ENCODE measurements at places on chromosomes 3 and 15.

DNA sequence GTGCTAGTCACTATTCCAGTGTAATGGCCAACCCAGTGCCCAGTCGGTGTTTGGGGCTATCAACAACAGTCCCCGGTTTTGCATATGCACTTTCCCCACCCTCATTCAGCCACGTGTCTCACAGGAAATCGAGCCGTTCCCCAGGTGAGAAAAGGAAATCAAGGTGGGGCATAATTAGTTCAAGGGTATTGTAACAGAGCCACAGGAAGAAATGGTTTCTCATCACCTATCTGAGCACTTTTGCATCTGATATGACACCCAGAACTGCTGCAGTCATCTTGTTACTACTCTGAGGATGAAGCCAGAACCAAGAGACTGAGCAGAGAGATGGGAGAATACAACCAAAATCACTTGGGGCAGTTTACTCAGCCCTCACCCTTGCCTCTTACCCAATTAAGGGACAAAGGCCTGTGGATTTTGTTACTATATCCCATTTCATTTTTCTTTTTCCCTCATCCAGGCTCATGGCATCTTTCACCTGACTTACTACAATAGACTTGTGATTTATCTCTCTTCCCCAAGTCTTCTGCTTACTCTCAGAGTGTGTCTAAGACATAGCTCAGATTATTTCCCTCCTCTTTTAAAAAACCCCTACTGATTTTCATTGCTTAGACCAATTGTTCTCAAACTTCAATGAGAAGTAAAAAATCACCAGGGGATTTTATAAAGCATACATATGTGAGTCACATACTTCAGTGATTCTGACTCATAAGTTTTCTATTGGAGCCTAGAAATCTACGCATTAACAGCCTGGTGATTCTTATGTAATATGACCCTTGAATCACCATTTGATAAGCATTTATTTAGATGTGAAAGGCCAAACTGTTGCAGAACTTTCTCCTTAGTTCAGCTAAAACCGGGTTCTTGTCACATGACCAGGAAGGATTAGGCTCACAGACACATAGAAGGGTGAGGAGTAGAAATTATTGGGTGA lies 40.5 kb downstream of the TRAT1 start:
- DNase-seq, result peak; percentile 37

DNA sequence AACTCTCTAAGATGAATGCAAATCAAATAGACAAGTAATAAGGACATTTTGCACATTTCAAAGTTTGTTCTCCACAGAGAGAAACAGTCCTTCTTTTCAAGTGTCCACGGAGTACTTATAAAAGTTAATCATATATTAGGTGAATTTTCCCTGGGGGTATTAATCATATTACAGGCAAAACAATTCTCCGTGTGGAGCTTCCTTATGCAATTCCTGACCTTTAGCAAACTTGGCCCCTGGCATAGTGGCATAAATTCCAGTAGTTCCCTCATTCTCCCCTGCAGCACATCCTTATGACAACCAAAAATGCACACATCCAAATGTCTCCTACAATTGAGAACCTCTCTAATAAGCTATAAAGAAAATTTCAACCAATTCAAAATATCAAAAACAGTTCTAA lies 34.4 kb downstream of the FSIP1 start:
- DNase-seq, result no peak

- no peak for DNase-seq
Measured at GRCh38 chr3:182814419-182815062, 21.2 kb downstream of the ATP11B start.

GRCh38 chr3:179991883-179992282 lies 44.9 kb downstream of the PEX5L start:
- no peak for DNase-seq

DNA sequence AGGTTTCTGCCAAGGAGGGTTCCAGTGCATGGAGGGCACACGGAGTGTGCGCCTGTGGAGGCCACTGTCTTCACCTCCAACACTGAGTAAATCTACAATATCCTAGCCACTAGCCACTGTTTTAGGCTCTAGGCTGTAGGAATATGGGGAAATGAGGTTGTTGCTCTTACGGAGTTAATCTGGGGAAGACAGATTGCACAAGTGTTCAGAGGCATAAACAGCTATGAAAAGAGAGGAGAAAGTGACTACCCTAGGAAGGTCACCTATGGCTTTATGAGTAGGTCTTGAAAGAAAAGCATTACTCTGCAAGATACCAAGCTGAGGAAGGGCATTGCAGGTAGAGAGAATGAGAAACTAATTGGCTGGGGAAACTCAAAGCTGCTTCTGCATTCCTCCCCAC lies 85.7 kb downstream of the CYP19A1 start:
- DNase-seq, result no peak

DNA sequence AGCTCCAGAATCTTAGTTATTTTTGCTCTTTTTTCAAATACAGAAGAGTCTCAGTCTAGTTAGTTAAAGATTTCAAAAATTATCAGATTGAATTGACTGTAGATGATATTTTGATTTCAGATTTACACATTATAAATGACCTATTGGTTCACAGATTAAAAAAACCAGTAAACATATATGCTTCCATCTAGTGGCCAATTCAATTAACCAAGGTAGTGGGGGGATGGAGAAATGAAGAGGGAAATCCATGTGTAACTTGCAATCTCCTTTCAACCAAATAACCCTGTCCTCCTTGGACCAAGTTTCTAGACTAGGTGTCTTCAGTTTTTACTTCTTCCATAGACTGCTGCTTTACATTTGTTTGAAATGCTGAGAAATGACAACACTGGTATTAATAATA lies 789.8 kb downstream of the ROBO1 start:
- no peak for DNase-seq

- no peak for DNase-seq
Measured at GRCh38 chr3:159860269-159861116, 128.1 kb upstream of the IL12A start.

DNA sequence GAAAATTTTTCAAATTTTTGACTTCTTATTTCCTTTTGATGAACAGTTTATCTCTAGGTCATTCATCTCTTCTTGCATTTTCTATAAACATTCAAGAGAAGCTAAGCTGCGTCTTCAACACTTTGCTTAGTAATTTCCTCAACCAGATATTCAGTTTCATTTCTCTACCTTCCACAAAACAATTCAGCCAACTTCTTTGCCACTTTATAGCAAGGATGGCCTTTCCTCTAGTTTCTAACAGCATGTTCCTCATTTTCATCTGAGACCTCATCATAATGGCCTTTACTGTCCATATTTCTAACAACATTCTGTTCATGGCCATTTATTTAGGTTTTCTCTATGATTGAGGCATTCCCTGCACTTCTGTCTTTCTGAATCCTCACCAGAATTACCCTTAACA lies 90.0 kb downstream of the ARIH1 start:
- no peak for DNase-seq

DNA sequence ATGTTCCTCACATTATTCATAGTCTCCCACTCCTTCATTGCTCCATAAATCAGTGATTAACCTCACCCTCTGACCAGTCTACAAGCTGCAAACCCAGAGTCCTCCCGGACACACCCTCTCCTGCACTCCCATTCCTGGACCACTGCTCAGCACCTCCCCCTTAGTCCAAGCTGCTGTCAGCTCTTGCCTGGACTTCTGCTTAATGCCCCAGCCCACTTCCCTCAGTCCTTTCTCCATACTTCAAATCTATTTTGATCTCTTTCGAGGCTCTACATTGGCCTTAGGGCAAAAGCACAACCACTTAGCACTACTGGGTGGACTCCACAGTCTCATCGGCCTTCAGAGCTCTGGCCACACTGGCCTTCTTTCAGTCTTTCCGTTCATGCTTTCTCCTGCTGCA lies 79.4 kb upstream of the FAM98B start:
- no peak for DNase-seq

GRCh38 chr3:63855333-63855940 lies 8.2 kb downstream of the THOC7 start:
- DNase-seq, result no peak

DNA sequence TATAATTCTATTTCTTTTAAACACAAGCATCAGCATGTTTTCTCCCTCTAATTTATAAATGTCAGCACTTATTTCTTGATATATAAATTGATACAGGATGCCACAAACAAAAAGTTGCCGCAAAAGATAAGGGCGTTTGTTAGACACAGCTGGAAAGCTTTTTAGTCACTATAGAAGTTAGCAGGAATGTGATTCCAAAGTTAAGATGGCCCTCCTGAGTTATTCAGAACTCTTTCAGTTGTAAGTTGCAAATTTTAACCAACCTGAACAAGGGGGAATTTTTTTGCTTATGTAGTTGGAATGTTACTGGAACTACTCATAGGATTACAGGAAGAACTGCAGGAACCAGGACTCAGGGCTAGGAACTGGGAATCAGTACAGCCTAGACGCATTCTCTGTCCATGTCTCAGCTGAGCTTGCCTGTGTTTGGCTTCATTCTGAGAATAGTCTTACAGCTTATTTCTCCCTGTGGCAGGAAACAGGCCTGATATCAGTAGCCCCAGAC lies 166.3 kb downstream of the VGLL4 start:
- DNase-seq, result no peak

DNA sequence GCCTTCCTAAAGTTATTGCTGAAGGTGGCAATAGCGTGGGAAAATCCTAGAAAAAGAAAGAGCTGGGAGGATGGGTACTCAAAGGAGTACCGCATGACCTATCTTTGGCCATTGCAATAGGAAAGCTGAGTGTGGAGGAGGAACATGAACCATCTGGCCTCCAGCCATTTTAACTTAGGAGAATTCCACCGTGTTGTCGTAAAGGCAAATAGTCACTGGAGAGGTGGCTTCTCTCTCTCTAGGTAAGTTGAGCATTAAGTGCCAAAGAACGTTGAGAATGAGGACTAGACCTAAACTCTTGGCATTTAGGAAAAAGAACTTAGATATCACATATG lies 16.1 kb upstream of the CMTM7 start:
- no peak for DNase-seq

DNA sequence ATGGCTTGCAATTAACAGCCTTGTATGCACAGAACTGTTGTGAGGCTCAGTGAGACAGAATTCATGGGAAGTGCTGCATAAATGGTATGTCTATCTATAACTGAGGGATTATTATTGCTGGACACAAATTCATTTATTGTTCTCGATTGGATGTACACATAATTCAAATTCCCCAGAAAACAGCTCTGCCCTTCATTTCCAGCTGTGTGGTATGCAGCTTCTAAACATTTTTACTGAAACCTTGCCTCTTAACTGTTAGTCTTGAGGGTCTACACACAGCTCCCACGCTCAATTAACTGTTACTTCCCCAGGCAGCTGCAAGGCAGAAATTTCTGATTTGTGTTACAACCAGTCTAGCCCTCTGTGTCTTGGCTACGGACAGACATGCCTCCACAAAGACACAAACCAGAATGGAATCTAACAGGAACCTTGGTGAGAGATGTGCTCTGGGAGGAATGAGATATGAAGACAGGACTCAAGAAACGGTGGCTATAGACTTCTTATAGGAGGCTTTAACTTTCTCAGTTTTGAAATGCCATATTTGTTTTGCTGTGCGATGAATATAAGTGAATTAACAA lies 139.7 kb upstream of the TBL1XR1 start:
- DNase-seq, result no peak

Measured in activated CD4-positive, CD25-positive, alpha-beta regulatory T cell treated with anti-CD3 and anti-CD28 coated beads, Interleukin-2, amount 50 U/mL, for 72 hours (primary cell).